ENCODE measurements at places on chromosomes 4 and X.

DNA sequence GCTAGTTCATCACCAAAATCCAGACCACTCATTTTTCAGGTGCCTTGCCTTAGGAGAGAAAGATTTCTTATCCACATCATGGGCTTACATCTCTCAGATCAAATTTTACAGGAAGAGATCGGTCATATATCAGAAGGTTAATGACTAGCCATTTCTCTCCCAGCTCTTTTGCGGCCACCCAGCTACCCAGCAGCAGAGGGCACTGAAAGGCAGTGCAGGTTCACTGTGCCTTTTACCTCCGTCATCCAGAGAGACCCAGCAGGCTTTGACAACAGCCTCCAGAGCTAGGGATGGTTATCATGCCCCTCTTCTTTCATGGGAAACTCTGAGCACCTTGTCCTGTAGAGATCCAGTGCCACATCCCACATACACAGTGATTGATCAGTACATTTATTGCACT, 384.8 kb downstream of the AFF2 start:
- no peak for DNase-seq

DNA sequence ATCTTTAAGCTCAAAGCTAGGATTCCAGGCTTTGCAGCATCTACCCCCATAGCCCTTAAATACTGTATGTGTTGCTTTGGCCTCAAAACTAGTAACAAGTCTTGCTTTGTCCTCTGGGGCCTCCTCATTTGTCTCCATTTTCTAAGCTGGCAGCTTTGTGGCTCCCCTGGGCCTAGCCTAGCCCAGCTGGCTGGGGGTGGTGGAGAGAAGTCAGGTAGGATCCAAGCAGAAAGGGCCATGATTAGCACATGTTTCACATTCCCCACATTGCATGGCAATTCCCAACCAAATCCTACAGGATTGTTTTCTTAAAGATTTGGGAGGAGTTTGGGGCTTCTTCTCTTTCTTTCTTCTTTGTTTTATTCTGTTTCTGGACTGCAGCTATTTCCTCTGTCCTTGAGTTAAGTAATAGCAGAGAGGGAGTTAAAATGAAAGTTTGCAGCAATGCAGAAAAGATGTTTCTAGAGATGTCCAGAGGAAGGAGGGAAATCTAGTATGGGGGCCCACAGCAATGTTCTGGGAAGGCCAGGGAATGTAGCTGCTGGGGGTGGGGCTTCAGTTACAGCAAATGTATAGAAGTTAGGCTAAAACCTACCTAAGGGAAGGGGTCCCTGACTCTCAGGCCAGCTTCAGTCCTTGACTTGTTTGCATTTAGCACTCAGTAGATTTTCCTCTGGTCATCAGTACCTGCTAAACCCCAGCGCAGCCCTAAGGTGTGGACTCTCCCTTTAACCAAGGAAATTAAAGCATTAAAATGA, 92.1 kb downstream of the SHROOM4 start:
- no peak for DNase-seq

- no peak for DNase-seq
Measured at GRCh38 chr4:17189401-17189720, 290.9 kb upstream of the LDB2 start.

GRCh38 chr4:3046162-3046561, 28.2 kb downstream of the HTT-AS start:
- DNase-seq = no peak

- no peak for DNase-seq
Measured at GRCh38 chr4:141473952-141474351, 162.4 kb upstream of the IL15 start.

GRCh38 chrX:133544778-133545177, 129.5 kb upstream of the GPC4 start:
- no peak for DNase-seq

DNA sequence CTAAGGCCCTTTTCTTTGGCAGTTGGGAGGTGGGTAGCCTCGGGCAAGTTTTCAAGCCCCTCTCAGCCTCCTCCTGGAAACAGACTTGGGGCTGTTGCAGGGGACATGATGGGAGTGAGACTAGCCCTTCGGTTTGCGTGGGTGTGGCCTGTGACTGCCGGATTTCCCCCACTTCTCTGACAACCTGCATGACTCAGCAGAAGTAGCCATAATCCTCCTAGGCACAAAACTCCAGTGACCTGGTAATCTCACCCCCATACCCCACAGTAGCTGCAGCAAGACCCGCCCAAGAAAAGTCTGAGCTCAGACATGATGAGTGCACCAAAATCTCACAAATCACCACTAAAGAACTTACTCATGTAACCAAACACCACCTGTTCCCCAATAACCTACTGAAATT, 433.7 kb upstream of the AMOT start:
- DNase-seq = no peak

- no peak for DNase-seq
Measured at GRCh38 chr4:76407440-76408119, 13.4 kb downstream of the CCDC158 start.

DNA sequence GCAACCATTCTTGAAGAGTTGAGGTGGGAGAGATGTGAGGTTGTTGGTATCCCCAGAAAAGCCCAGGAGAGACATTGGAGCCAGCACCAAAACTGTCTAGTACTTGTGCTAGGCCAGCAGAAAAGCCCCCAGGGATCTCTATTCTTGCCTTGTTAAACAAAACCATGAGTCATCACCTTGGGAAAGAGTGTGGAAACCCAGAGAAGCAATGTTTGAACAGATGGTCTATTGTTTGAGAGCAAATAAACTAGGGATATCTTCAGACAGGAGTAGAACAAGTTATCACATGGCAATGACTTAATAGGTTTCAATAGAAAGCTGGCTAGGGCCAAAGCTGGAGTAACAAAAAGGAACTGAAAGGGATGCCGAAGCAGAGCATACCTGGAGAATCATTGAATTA, 195.7 kb upstream of the CASK start:
- DNase-seq = no peak

DNA sequence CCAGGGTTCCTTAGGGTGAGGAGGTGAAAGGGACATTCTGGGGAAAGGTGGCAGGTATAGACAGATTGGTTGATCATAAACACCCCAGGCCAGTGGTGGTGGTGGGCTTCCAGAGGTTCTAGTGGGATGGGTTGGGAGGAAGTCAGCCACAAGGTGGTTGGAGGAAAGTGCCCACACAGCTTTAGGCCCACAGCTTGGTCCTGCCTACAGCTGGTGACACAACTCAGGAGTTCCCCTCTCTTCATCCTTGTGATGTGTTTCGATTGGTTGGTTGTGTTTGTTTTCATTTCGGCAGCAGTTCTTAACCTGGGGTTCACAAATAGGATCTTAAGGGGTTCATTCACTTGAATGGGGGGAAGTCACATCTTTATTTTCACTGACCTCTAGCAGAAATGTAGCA, 157.0 kb downstream of the TMEM164 start:
- no peak for DNase-seq

DNA sequence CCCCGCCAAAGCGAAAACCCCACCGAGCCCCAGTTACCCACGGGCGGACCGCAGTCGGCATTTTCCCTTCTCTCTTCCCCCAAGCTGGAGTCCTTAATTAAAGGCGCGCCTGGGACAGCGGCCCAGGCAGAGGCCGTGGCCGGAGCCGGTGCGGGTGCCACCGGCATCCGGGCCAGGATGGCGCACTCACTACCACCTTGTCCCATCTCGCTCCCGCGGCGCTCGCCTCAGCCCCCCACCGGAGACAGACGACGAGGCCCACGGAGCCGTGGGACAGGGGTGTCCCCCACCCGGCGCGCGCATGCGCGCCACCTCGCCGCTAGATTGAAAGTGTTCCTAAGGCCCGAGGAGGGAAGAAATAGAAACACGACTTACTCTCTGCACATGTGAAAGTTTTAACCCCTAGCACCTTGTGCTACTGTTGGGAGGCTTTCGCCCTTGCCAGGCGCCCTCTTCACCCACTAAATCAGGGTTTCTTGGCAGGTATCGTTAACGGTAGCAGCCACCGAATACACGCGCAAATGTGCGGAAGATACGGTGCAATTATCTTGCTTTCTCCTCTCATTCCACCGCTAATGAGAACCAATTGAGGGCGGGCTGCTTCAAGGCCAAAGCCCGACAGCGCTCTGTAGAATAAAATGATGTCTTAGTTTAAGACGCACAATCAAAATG, 64.3 kb upstream of the CCDC160 start:
- peak; percentile 43 for DNase-seq

- DNase-seq = no peak
Measured at GRCh38 chr4:133711817-133712216, 489.8 kb downstream of the PABPC4L start.

DNA sequence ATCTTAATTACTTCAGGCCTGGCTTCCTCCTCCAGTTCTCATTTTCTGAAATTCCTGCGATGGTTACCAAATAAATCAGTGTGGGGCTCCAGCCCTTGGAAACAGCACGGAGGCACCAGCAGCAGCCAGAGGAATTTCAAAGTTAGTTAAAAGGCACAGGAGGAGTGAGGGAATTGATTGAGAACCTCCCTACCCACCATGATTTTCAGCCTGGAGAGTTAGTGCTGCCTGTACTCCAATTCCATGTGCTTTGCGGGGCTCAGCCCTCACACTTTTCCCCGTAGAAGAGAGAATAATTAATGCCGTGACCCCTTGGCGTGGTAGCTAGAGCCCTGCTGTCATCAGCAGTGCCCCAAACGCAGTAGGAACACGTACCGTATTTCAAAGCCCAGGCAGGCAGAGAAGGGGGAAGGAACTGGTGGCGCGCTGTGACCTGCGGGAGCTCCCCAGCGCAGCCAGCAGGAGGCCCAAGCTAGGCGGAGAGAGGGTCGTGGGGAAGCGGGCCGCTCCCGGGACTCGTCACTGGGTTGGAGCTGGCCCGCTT, 84.0 kb upstream of the IGFBP7 start:
- DNase-seq = no peak

- no peak for DNase-seq
Measured at GRCh38 chr4:34181311-34181841, 2062.9 kb downstream of the ARAP2 start.

- no peak for DNase-seq
Measured at GRCh38 chr4:71559957-71560571, 221.2 kb downstream of the SLC4A4 start.

GRCh38 chr4:6087669-6088341, 69.6 kb upstream of the C4orf50 start:
- DNase-seq = no peak

- DNase-seq = no peak
Measured at GRCh38 chr4:31949045-31949444, 1228.9 kb downstream of the PCDH7 start.

DNA sequence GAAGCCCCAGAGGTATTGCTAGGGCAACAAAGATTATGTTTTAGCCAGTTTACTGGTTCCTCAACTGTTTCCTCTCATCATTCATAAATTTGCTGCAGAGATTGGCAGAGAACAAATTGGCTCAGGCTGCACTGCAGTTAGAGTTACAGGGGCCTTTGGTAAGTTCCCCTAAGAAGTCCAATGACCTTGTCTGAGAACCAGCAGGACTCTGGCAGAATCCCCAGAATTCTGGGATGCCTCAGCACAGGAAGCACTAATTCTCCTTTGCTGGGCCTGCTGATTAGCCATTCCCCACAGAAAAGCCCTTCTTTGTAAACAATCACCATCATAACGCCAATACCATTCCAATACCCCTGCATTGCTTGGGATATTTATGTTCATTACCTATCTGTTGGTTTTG, 151.3 kb downstream of the USP46 start:
- no peak for DNase-seq

DNA sequence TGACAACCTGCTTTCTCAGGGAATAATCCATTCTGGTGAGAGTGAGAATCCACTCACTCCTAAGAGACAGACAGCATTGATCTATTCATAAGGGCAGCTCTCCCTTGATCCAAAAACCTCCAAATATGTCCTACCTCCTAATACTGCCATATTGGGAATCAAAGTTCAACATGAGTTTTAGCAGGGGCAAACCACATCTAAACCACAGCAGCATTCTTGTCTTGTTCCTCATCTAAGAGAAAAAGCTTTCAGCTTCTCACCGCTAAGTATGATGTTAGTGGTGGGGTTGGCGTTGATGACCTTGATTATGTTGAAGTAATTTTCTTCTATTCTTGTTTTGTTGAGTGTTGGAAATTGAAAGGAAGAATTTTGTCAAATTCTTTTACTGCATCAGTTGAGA, 69.6 kb downstream of the SERTM2 start:
- DNase-seq = no peak

- peak; percentile 77 for DNase-seq
Measured at GRCh38 chrX:149504226-149504914, 736 bp downstream of the IDS start.

DNA sequence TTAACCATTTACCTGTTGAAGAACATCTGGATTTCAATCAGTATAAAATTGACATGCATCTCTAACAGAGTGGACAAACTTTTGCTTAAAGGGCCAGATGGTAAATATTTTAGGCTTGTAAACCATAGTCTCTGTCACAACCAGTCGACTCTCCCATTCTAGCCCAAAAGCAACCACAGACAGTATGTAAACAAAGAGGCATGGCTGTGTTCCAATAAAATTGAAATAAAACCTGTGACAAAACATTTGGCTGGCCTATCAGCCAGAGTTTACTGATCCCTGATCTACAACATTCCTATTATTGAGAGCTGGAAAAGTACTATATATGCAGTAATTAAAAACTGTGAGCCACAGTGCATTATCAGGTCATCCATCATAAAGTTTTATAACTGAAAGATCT, 3.2 kb downstream of the CENPC start:
- DNase-seq = no peak

DNA sequence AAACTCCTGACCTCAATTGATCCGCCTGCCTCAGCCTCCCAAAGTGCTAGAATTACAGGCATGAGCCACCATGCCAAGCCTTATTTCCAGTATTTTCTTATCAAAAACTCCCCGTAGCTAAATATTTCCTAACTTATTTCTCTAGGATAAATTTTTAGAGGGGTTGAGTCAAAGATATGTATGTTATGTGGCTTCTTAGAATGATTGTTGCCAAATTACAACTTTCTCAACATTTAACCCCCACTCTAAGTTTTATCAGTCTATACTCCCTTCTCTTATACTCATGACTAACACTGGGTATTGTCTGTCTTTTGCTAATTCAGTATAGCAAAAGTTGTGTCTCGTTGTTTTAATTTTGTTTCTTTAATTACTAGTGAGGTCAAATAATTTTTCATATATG, 187.7 kb upstream of the LNX1 start:
- no peak for DNase-seq

- DNase-seq = no peak
Measured at GRCh38 chr4:148288448-148288847, 153.8 kb downstream of the NR3C2 start.

DNA sequence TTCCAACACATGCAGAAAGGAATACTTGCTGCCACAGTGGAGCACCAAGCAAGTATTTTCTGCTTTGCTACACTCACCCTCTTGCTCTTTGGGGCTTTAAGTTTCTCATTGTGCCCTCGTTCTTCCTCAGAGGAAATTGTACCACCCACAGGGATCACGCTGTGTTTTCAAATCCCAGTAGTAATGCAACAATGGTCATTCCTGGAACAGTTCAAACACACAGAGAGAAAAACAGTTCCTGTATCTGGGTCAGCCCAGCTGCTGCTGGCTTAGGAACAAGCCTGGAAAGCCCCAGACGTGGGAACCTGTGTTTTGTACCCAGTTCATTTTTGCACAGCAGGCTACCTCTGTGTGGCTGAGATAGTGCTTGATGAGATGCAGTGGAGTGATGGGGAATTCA, 907.8 kb downstream of the STPG2 start:
- no peak for DNase-seq
